GM04503 (cell line): ENCODE measurements at places on chromosomes 11 and 22.

- no peak for DNase-seq
These were observed 1.5 kb downstream of the RFPL2 start for GRCh38 chr22:32203181-32204039.

- DNase-seq = no peak
These were observed 13.9 kb downstream of the HSD17B12 start for GRCh38 chr11:43694477-43694876.

DNA sequence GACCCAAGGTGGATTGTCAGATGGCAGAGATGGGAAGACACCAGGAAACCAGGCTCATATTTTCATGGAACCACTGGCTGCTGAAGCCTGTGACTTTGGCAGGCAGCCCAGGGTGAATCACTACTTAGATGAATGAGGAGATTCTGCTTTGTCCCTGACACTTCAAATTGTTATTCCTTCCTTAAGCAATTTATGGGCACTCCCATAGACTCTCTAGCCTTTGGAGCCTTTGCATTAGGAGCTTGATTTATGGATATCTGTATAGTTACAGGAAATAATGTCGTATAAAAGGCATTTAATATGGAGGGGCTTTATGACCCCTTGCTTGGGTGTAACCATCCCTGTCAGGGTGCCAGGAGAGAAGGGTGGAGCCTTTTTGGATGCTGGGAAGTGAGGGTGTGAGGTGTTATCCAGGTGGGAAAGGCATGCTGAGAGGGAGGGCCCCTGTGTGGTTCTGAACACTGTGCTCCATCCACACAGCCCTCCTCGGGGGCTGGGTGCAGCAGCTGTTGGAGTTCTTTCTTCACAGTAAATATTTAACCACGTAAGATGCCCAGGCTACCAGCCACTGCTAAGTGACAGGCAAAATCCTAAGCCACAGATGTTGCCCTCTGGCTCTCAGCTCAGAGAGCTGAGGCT is 35.3 kb downstream of the IL18 start:
- DNase-seq = peak; percentile 51

- DNase-seq = no peak
These were observed 39.8 kb downstream of the LRRC32 start for GRCh38 chr11:76630600-76631281.

DNA sequence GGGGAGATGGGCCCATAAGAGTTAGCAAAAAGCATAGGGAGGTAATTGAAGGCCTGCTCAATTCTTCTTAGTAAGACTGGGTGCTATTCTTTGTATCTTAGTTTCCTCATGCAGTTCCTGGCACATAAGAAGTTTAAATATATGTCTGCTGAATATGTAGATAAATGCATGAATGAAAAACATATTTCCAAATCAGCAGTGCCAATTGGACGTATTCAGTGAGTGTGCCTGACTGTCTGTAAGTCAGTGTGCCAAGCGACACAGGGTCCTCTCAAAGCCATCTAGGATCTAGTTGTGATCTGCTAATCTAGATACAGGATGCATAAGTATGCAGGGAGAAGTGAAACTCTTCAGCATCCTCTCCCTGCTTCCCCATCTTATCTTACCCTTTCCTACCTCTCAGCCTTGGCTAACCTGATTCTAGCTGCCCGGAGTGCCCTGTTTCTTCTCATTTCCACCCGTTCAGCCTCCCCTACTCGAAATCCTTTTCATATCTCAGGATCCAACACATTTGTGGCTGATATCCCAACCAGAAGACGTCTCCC is 91.1 kb upstream of the SORL1-AS1 start:
- DNase-seq = no peak

GRCh38 chr22:46974631-46975585 is 212.5 kb downstream of the TBC1D22A start:
- no peak for DNase-seq

GRCh38 chr11:117097389-117098268 is 599 bp downstream of the SIK3 start:
- no peak for DNase-seq

- no peak for DNase-seq
These were observed 258.6 kb upstream of the NARS2 start for GRCh38 chr11:78833237-78833636.

GRCh38 chr11:117909611-117910382 is 19.4 kb downstream of the TMPRSS13 start:
- DNase-seq = no peak

DNA sequence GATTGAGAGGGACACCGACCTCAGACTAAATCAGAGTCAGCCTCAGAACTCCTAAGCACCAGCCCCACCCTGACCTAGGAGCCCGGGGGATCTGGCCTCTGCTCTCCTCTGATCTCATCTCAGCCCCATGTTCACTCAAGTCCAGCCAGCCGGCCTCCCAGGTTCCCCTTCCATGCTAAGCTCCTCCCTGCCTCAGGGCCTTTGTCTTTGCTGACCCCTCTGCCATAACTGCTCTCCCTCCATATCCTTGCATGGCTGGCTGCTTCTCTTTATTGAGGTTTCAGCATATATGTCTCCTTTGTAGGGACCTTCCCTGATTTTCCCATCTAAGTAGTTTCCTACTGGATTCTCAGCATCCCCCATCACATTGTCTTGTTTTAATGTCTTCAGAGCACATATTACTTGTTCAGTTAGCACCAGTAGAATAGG is 780 bp upstream of the SLC15A3 start:
- no peak for DNase-seq

- DNase-seq = no peak
These were observed 110.7 kb downstream of the EHF start for GRCh38 chr11:34731603-34732002.

DNA sequence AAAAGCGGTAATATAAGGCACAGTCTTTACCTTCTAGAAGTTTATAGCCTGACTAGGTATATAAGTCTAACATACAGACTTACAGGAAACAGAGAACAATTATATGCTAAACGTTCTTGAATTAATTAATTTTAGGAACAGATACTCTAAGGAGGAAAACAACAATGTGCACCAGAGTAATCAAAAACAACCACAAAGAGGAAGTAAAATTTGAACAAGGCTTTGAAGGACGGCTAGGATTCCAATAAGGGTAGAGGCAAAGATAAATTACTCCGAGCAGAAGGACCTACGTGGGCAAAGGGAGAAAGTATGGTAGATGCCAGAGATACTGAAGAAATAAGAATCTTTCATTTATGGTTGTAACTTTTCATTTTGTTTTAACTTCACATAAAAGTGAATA is 54.4 kb downstream of the ENTHD1 start:
- DNase-seq = no peak

DNA sequence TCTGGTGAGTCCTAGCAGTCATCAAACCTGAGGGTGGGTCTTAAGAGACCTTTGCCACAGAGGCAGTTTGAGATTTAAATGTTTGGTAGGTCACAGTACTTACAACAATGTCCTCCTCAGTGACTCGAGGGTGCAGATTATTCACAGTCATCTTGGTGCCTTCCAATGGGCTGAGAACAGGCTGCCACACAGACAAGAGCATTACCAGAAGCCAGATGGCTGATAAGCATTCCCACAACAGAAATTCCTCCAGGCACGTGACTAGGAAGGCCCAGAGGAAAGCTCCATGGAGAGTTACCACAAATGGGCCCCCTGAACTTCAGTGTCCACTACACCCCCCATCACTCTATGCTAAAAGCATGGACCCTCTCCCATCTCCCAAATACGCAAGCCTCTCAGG is 19.2 kb downstream of the POLDIP3 start:
- no peak for DNase-seq

GRCh38 chr22:37243402-37244113 is 511 bp downstream of the RAC2 start:
- DNase-seq = no peak

DNA sequence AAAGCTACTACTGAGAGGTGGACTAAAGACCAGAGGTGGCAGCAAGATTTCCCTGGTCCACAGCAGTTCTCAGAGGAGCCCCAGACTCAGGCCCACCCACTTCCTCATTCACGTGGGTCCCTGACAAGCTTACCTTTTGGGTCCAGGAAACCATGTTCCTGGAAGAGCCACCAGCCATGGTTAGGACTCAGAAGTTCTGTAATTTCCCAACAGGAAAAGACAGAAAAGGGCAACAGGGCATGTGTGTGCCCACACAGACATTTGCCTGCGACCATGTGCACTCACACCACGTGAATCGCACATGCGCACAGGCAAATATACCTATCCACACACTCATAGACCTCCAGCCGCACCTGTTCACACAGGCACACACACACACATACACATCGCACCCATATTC is 42.9 kb downstream of the LRRC32 start:
- no peak for DNase-seq

GRCh38 chr11:76382209-76382608 is 1.1 kb downstream of the GVQW3 start:
- no peak for DNase-seq

- DNase-seq = no peak
These were observed 62.2 kb downstream of the MICAL2 start for GRCh38 chr11:12172493-12173013.

DNA sequence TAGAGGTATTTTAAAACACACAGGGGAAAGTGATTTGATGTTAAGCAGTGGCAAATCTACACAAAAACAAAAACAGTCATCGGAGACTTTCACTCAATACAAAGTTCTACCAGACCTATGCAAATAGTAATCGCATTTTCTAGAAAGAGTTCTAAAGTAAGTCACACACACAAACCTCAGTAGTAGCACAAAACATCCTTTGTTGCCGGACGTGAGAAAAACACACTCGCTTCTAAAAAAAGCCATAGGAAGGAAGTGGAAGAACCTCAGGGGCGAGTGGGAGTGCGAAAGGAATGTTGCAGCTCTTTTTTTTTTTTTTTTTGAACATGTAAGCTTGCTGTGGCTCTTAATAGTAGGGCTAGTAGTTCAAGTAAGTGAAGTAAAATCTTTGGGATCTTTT is 88.9 kb downstream of the MAML2 start:
- no peak for DNase-seq

DNA sequence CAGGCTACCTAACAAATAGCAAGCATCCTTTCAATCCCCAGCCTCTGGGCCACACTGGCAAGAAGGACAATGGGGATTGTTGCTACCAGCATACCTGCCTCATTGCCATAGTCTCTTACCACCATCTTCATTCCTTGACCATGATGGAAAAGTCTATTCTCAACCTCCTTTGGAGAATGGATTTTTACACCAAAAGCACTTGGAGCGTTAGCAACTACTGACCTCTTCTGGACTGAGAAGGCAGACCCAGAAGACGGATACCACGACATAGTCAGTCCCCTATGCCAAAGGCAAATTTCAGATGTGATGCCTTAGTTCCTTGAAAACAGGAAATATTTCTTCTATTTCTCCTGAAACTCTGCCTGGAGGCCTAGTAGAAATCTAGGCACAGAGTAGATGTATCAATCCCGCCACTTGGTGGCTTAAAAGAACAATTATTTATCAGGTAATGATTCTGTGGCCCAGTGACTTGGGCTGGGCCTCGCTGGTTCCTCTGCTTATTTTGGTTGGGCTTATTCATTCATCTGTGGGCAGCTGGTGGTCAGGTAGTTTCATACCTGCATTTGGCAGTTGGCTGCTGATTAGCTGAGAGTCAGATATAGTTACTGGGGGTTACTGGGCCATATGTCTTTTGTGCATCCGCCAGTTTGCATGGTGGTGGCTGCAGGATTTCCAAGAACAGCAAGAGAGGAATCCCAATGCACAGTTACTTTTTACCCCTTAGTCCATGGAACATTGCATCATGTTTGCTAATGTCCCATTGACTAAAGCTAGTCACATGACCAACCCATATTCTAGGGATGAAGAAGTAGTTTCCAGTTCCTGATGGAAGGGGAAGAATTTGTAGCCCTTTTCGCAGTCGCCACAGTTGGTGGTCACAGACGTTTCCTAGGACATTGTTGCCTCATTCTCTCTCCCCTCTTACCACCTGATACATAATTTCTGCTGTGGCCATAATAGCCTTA is 75.2 kb downstream of the DHCR7 start:
- peak; percentile 13 for DNase-seq

GRCh38 chr11:131447277-131447815 is 76.9 kb downstream of the NTM start:
- DNase-seq = no peak

GRCh38 chr11:33257160-33257896 is at the start of gene HIPK3:
HIPK3 (plus strand) TSS chr11:33257381.
- DNase-seq = no peak

- no peak for DNase-seq
These were observed 18.8 kb upstream of the MGAT3 start for GRCh38 chr22:39437791-39438704.

DNA sequence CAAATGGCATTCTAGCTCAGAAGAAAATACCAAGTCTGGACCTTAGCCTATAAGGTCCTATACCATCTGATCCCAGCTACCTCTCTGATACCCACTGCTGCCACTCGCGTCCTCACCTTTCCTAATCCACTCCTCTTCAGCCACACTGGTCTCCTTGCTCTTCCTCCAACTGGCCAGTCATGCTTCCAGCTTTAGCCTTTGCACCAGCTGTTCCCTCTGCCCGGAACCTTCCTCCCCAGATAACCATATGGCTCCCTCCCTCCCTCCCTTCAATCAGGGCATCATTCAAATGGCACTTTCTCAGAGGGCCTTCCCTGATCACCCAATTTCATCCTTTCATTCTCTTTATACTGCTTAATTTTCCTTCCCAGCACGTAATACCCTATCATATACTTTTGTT is 67.9 kb downstream of the KCNC1 start:
- no peak for DNase-seq

- no peak for DNase-seq
These were observed 64.0 kb downstream of the TMPRSS5 start for GRCh38 chr11:113642090-113642489.

GRCh38 chr11:73980001-73980961 is 2.4 kb downstream of the UCP2 start:
- no peak for DNase-seq

DNA sequence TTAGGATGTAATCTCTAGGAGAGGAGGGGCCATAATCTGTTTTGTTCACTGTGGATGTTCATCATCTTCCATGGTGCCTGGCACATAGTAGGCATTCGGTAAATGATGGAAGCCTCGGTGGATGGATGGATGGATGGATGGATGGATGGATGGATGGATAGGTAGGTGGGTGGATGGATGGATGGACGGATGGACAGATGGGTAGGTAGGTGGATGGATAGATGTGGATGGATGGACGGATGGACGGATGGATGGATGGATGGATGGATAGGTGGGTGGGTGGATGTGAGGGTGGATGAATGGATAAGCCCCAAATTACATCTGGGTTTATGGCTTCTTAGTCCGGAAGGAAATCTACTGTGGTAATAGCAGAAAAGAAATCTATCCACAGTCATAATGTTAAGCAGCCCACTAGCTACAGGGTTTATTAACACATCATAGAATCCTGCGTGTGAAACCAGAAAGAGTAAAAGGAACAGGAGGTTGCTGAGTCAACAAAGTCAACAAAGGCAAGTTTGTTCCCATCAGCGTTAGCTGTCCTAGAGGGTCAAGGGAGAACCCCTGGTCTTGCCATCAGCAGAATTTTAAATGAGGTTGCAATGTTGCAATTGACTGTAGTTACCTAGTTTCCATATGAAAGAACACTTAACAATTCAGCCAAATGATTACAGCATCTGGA is 82.8 kb downstream of the C11orf91 start:
- no peak for DNase-seq

- DNase-seq = no peak
These were observed 23.8 kb downstream of the ART5 start for GRCh38 chr11:3617990-3618389.

GRCh38 chr22:49933236-49934159 is 15.1 kb downstream of the CRELD2 start:
- DNase-seq = no peak
